ENCODE measurements at places on chromosomes 7 and 10. TPM values are rescaled to one million over a fixed set of nuclear protein-coding genes. Genes with fewer than 3 reads are reported as not detected.
A peak's percentile ranks its signal among the peaks of the same experiment; 100 is the strongest.

PPP1R9A gene
- polyA plus RNA-seq = 34.9 TPM

LRRTM3 gene
- polyA plus RNA-seq = 2.1 TPM

PDK4 gene
- polyA plus RNA-seq = 23.2 TPM

EBLN1 gene
- 0.09 TPM for polyA plus RNA-seq

EEPD1 gene
- polyA plus RNA-seq = 13.2 TPM

MRC1 gene
- polyA plus RNA-seq = 14.7 TPM

PAX4 gene
- not detected for polyA plus RNA-seq

GAD2 gene
- polyA plus RNA-seq = 0.03 TPM

ETV1 gene
- polyA plus RNA-seq = 18.5 TPM

MPP7 gene
- 7.2 TPM for polyA plus RNA-seq

FFAR4 gene
- not detected for polyA plus RNA-seq

C10orf53 gene
- polyA plus RNA-seq = not detected

DNA sequence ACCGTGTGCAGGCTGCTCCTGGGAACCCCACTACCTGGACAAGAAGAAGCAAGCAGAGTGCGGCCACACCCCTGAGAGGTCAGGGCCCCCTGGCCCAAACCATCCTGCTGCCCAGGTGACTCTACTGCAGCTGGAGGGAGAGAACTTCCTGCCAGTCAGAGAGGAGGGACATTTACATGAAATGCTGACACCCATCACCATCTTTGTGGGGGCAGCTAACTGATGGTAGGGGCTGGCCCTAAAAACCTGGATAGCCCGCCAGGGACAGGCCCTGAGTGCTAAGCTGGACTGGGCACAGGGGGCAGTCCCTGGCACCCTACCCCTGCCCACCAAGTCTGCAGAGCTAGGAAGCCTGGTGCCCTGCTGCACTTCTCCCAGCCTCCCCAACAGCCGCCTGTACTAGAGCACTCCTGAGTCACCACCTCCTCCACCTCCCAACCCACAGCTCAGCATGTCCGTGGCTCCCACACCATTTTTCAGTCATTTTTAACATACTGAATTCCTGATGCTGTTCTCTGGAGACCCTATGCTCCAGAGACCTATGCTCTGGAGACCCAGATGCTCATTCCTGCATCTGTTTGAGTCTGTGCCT lies 27.5 kb downstream of the DPCD start:
- no peak for DNase-seq

DNA sequence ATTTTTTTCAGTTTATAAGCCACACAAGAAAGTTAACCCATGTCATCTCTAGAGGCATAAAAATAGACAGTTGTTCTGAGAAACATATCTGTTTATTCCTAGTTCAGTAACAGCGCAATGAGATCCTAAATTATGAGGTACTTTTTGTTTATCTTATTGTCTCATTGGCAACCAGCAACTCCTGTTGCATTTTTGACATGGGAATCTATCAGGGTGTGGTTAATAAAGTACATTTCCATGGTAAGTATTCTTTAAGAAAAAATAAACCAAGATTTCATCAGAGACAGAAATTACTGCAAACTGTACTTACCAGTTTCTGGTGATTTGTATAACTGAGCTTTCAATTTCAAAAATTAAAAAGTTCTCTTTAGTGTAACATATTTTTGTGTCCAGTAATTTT lies 9.0 kb downstream of the FAS start:
- DNase-seq = no peak

DNA sequence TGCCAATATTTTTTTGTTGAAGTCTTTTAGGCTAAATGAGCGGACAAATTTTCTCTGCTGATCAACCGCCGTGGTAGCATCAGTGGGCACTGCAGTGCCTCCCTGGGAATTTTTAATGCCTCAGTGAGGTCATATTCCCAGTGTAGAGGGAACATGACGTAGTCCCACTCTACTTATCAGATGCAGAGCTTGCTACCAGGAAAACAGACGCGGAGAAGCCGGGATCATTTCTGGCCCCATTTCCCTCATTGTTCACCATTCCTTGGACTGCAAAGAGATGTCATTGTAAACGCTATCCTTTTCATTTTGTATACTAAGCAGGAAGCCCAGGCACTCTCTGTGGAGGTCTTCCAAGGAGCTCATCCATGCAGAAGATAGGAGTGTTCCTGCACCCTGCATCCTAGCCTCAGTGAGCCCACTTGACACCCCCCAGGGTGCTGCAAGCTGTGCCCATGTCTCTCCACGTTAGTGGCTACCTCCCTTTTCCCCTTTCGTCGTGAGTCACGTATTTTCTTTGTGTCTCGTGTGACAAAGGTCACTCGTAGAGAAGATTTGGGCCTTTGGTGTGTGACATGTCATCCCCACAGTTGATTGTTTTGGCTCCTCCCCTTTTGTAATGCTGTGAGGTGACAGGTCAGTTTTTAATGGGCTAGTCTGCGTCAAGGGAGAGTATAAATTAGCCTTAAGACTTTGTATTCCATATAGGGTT lies 145.5 kb downstream of the TCF7L2 start:
- no peak for DNase-seq

- DNase-seq = no peak
Observed at GRCh38 chr10:74763934-74764591, 62.3 kb upstream of the KAT6B start.

DNA sequence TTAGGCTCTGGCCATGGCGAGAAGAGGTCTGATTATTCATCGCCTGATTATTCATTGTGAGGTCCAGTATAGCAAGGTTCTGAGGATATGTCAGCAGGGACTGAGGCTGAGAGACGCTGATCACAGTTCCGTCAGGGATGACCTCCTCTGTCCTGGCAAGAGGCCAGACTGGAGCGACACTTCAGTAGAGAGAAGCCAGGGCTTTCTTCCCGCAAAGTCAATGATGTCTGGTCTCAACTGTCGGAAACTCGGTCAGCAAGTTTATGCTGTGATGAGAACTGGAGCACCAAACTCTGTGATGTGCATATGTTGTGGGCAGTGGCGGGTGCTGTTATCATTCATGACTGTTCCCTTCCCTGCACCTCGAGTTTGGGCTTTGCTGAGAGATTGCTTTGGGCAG lies 29.0 kb upstream of the GNA12 start:
- DNase-seq = no peak

DNA sequence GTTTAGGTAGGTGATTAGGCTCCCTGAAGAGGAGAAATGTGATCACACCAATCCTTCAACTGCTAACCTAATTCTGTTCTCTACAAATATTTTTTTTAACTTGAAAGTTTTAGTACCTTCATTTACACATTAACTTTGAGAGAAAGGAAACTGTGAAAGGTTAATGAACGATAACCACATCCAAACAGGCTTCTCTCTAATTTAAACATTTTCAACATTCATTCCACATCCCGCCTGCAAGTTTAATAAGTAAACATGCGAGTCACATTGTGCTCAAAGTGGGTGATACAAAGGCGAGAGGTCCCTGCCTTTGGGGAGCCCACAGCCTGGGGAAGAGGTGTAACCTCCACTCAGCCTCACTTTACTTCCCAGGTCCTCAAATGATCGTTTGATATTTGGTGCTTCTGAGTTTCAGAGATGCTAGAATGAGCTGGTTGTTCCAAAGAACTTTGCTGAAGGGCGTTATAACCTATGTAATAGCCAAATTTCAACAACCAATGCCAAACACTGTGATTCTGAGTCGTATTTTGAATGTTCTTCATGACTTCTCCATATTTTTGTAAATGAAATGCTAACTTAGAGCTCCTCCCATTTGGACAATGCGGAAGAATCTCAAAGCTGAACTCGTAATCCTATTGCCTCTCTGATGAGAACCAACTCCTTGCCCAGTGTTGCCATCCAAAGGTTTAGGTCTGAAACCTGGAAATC lies 47.5 kb downstream of the DENND2A start:
- DNase-seq = no peak

DNA sequence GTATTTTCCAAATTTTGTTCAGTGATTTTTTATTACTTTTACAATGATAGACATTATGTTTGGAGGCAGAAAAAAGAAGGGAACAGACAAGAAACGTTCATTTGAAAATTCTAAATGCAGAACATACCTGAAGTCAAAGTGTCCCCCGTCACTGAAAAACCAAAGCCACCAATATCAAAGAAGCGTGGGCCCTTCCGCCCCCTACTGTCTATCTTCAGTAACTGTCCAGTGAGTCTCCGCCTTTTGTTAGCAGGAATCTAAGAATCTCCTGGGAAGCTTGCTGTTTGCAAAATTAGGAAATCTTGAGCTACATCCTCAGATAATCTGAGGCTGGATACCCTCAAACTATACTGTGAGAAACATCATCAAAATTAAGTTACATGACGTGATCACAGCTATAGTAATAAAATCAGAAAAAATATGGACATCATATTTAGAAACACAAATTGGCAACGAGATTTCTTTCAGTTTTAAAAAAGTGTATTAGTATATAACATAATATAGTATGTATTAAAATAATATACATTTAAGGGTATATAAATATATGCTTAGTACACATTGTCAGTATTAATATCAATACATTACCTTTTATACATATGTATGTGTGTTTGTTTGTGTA lies 169.3 kb upstream of the AKR1E2 start:
- peak; percentile 68 for DNase-seq

GRCh38 chr7:47095946-47096345 lies 486.0 kb downstream of the TNS3 start:
- peak; percentile 62 for DNase-seq

DNA sequence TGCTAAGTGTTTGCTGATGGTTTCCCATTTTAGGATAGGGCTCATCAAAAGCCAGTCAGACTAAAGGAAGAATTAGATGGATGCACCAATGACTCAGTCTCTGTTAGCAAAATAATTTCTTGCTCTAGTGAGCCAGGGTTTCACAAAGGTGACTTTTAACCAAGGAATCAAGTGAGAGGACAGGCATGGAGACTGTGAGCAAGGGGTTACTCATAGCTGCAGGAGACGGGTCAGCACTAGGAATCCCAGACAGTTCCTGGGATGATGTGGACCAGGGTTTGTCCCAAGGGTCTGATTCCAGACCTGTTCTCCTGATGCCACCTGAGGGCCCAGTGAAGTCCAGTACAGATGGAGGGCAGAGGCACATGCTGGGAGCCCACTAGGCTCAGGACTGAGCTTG lies 138.1 kb downstream of the NOC3L start:
- DNase-seq = no peak

DNA sequence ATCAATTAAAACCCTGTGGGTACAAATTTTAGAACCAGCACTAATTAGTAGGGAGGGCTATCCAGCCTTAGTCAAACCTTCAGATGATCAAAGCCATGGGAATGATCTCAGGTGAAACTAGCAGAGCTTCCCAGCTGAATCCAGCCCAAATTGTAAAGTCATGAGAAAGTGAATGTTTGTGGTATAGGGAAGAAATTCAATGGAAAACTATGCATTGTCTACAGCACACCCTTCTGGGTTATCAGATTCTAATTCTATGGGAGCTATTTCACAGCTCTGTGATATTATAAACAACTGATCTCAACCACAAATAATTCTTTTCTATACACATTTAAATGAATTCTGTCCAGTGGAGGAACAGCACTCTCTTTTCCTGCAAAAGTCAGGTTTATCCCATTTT lies 24.6 kb upstream of the BMPER start:
- no peak for DNase-seq

GRCh38 chr7:32539919-32540531 lies 44.7 kb downstream of the AVL9 start:
- no peak for DNase-seq

DNA sequence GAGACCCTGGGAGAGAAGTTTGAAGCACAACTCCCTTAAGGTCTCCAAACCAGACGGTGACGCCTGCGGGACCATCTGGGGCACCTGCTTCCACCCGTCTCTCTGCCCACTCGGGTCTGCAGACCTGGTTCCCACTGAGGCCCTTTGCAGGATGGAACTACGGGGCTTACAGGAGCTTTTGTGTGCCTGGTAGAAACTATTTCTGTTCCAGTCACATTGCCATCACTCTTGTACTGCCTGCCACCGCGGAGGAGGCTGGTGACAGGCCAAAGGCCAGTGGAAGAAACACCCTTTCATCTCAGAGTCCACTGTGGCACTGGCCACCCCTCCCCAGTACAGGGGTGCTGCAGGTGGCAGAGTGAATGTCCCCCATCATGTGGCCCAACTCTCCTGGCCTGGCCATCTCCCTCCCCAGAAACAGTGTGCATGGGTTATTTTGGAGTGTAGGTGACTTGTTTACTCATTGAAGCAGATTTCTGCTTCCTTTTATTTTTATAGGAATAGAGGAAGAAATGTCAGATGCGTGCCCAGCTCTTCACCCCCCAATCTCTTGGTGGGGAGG lies 10.8 kb downstream of the SERPINE1 start:
- no peak for DNase-seq

GRCh38 chr7:15648461-15648961 lies 38.0 kb downstream of the MEOX2 start:
- DNase-seq = no peak

- no peak for DNase-seq
Observed at GRCh38 chr10:14569274-14570060, 205.2 kb downstream of the FAM107B start.

DNA sequence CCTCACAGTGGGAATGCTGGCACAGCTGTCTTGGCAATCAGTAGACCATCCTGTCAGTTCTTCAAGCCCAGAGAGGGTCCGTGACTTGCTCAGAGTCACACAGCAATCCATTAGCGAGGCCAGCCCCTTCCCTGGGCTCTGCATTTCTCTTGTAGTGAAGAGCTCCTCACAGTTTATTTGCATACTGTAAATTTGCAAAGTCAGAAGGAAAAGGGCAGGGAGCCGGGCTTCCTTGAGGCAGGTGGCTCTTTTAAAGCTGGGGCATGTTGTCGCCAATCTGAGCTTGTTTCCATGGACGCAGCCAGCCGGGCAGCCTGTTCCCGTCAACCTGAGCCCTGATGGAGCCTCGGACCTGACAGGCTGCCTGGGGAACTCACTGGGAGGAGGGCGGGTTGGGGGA lies 123.4 kb downstream of the CUX1 start:
- DNase-seq = no peak

DNA sequence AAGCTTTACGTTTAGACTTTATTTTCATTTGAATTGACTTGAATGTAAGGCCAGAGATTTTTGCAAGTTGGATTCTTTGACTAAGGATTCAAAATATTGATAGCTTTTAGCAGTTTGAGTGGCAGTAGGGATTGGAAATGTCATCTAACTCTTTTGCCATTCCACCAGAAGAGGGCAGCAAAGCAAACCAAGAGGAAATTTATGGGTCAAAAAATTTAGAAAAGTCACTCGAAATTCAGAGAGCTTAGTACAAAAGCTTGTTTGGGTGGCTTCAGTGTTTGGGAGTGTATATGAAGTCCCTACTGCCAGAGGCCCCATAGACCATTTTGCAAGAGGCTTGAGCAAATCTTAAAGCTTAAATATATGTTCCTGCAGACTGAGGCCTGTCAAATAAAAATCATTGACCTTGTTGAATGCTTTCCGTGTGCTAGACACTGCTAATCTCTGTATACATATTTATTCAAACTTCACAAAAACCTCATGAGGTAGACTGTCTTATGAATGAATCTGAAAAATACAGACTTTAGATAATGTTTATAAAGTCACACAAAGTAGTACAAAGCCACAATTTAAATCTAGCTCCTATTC lies 44.6 kb upstream of the RSBN1L start:
- DNase-seq = peak; percentile 30

All from muscle of arm (tissue), 14 donors.